Stimulated activated CD8-positive, alpha-beta memory T cell treated with anti-CD3 and anti-CD28 coated beads, Interleukin-7, amount 100 ng/mL, for 4 hours (primary cell): ENCODE measurements at places on chromosomes 4 and X.

- no peak for DNase-seq
Measured at GRCh38 chr4:20181926-20182325, 69.8 kb upstream of the SLIT2 start.

GRCh38 chr4:163662768-163663167 is 168.3 kb downstream of the TMA16 start:
- no peak for DNase-seq

DNA sequence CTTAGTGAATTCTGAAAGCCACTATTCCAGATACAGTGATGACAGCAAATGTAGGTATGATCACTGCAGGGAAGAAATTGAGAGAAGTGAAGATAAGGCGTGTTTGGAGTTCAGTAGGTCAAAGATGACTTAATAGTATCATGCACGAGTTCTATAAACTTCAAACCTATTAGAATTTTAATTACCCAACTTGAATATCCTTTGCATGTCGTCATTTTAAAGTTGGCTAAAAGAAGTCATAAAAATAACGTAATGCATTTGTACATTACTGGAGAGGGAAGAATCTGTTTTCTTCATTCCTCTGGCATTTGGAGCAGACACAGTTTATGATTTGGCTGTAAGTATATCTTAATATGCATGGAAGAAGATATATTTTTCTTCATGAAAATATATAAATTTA is 68.6 kb upstream of the MXRA5 start:
- no peak for DNase-seq

- no peak for DNase-seq
Measured at GRCh38 chrX:117707948-117708743, 408.5 kb downstream of the KLHL13 start.

GRCh38 chrX:29662759-29663503 is 552.4 kb upstream of the MAGEB2 start:
- no peak for DNase-seq

DNA sequence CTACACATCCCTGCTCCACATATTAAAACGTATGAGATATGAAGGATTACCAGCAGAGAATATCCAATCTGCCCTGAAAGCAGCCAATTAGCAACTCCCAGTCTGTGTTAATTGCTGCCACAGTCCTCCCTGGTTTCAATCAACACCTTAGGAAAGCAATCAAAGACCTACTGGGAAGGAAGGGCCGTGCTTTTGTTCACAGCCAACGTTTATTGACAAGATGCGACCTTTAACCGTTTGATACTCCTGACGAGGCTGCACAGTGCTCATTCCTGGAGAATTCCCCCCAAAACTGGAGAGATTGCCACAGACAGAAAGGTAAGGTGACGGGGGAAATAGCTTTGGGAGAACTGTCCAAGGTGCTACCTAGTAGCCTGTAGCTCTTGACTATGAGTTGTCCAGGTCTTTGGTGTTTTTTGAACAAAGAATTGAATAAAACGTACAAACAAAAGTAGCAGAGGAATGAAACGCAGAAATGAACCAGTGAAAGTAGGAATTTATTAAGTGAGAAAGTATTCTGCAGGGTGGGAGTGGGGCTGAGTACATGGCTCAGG is 596.5 kb downstream of the NLGN4X start:
- no peak for DNase-seq

- DNase-seq = no peak
Measured at GRCh38 chrX:30812326-30812725, 76.7 kb downstream of the TAB3 start.

GRCh38 chr4:140753329-140753728 is 2.9 kb downstream of the TBC1D9 start:
- no peak for DNase-seq

- DNase-seq = no peak
Measured at GRCh38 chr4:24601121-24601520, 16.8 kb upstream of the DHX15 start.

DNA sequence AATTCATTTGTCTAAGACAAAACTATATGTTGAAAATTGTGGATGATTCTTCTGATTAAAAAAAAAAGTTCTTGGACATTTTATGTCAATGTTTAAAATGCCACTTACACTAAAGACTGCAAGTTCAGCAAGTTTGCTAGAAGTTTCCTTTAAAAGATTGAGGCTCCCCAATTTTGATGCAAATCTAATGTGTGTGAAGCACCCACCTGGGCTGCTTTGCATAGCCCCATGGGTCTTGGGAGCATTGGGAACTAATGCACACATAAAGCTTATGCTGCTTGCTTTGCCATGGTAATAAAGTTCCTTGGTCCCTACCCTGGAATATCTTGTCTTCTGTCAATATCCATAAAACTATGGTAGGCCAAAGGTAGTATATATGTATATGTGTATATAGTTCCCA is 725.9 kb upstream of the GRID2 start:
- no peak for DNase-seq

GRCh38 chr4:155578219-155578618 is 88.4 kb upstream of the GUCY1A1 start:
- DNase-seq = no peak

DNA sequence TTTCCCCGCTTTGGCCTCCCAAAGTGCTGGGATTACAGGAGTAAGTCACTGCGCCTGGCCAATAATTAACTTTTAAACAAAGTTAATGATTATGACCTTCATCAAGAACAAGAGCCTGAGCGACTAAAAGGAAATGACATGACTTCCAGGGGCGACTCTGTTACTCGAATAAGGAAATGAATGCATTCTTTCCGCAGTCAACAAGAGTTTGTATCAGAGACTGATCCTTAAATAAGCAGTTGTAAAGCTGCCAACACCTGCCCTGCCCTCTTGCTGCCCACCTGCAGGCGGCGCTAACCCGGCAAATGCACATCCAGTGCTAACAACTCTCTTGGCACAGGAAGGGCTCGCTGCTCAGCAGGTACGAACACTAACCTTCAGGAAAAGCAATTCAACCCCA is 27.3 kb downstream of the WDR1 start:
- no peak for DNase-seq

DNA sequence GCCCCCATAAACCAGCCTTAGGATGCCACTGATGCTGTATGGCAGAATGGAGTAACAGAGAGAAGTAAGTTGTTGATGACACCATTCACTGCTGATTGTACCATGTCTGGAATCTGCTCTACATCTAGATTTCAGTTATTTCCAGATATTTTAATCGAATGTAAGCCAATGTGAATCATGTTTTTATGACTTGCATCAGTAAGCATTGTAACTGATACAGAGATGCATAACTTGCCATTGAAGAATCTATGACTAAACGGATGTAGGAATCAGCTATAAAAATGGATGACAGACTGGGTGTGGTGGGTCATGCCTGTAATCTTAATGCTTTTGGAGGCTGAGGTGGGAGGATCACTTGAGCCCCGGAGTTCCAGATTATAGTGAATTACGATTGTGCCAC is 161.0 kb upstream of the GATB start:
- DNase-seq = no peak

DNA sequence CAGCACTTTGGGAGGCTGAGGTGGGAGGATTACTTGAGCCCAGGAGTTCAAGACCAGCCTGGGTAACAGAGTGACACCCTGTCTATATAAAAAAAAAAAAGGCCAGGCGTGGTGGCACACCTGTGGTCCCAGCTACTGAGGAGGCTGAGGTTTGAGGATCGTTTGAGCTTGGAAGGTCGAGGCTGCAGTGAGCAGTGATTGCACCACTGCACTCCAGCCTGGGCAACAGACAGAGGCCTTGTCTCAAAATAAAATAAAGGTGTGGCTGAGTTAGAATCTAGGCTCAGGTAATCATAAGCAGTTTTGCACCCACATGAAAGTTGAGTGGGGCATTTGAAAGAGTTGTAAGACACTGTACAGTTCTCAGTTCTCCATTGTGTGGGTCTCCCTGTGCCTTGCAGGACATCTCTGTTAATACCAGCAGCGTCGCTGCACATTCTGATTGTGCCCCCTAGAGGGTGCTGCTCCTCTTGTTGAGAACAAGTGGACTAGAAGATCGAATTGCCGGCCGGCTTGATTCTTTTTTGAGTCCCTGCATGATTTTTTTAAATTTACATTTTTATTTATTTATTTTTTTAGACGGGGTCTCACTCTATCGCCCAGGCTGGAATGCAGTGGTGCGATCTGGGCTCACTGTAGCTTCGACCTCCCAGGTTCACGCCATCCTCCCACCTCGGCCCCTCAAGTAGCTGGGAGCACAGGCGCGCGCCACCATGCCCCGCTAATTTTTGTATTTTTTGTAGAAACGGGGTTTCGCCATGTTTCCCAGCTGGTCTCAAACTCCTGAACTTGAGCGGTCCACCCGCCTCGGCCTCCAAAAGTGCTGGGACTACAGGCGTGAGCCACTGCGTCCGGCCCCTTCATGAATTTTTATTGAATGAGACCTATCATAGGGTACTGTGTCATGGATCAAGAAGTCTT is 73.6 kb upstream of the RBMX start:
- peak; percentile 16 for DNase-seq

DNA sequence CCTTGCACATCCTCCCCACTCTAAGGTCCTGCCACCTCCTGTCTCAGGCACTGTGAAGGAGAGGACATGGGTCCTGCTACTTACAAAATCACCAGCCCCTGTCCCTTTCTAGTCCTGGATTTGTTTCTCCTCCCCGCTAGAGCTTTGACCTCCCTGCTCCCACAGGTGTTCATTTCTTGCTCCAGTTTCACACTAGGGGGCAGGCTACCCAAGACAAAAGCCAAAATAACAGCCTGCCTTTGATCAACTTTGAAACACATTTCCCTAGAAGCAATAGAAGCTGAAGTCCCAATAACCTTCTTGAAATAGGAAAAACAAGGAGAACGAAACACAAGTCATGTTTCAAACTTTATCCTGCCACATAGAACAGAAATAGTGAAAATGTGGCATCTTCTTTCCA is 164.4 kb downstream of the QDPR start:
- no peak for DNase-seq

GRCh38 chrX:72461766-72462165 is 110.9 kb downstream of the HDAC8 start:
- no peak for DNase-seq

DNA sequence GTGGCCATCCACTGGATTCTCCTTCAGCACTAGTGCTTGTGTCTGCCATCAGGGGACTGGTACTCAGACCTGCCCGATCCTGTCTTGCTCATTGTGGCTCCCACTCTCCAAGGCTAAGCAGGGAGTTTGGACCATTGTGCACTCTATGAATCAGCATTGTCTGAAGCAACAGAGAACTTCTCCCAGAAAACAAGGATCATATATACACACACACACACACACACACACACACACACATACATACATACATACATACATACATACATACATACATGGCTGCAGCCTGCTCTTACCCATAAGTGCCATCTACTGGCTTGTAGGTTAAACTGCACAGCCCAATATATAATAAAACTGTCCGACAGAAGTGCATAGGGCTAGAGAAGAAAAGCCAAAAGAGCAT is 345.3 kb upstream of the LCORL start:
- no peak for DNase-seq
